ENCODE measurements at places on chromosomes 16 and 17. TPM values are rescaled to one million over a fixed set of nuclear protein-coding genes. Genes with fewer than 3 reads are reported as not detected.

The KDM6B gene
- 26.2 TPM for polyA plus RNA-seq

The C1QTNF8 gene
- not detected for polyA plus RNA-seq

DNA sequence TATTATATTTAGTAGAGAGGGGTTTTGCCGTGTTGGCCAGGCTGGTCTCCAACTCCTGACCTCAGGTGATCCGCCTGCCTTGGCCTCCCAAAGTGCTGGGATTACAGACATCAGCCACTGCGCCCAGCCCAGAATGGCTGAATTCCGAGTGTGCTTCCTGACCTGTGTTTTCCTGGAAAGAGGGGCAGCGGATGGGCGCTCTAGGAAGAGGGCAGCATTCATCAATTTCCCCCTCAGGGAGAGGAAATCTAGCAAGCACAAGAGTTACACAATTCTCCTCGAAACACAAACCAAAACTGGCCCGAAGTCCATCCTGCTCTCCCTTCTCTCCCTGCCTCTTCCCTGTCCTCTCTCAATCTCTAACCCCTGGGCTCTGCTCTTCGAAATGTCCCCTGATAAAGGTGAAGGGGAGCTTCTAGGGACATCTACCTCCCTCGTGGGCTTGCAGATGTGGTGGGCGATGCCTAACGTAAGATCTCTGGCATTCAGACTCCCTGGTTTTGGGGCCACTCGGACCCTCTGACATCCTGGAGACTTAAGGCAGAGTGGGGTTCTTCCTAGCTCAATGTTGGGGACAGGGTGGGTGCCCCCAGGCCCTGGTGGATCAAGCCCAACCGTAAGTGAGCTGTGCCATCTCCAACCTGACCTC is 1.0 kb downstream of the IL27 start:
- DNase-seq: no peak

- DNase-seq: no peak
Observed at GRCh38 chr17:47218896-47219430, 9.8 kb downstream of the MYL4 start.

GRCh38 chr17:76889323-76889722 is 21.1 kb downstream of the MGAT5B start:
- DNase-seq: no peak

GRCh38 chr16:77299395-77299794 is 100.2 kb downstream of the SYCE1L start:
- no peak for DNase-seq

DNA sequence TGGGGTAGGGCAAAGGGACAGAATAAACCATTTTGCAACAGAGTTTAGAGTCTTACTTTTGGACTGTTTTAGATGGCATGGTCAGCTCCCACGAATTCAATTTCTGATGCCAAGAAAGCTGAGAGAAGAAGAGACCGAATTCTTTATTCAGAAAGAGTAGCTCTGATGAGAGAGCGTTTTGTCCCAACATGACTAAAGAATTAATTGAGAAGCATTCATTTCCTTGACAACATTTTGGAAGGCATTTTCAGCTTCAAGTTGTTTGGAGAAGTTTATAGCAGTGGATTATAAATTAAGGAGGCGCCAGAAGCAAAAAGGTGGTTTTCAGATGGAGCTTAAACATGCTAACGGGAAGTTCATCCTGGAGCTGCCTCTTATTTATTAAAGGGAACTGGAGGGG is 12.2 kb downstream of the GAN start:
- no peak for DNase-seq
